ENCODE measurements at places on chromosomes 6 and 20.

DNA sequence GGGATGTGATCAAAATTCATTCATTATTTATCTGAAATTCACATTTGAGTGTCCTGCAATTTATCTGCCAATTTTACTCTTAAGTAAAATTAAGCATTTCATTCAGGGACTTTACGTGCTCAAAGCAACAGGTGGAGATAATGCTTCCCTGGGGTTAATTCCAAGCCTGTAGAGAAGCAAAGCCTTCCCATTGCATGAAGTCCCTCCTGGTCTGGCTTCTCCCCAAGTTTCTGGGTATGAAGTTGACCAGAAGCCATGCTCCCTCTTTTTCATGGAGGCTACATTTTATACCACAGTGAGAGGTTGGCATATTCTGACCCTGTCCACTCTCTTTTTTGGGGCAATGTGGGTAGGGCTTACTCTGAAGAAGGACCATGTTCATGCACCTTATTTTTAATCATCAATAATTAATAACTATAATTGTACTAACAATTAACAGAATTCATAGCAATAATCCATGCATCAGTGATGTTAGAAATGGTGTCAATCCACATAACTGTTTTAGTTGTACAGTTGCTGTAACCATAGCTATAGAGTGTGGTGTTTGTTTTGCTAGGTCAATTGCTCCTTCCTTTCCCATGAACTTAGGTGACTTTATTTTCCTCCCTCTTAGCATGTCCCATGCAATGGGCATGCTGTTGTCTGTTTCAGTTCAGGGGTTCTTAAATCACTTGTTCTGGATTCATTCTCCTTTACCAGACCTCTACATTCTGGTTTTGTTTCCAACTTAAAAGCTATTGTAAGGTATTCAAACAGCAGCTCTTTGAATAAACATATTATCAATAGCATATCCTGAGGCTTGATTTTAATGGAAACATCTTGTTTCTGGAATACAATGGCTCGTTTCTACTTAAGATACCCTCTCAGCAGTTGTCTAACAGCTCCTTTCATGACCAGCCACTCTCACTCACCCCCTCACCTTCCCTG is 1.5 kb downstream of the LAMA4 start:
- no peak for DNase-seq

- no peak for DNase-seq
Observed at GRCh38 chr20:59047938-59048680, 5.5 kb upstream of the PRELID3B start.

GRCh38 chr6:158042245-158042798 is 60.7 kb downstream of the SYNJ2 start:
- DNase-seq, result no peak

- peak; percentile 58 for DNase-seq
Observed at GRCh38 chr20:57964011-57964862, 254.4 kb upstream of the PMEPA1 start.

DNA sequence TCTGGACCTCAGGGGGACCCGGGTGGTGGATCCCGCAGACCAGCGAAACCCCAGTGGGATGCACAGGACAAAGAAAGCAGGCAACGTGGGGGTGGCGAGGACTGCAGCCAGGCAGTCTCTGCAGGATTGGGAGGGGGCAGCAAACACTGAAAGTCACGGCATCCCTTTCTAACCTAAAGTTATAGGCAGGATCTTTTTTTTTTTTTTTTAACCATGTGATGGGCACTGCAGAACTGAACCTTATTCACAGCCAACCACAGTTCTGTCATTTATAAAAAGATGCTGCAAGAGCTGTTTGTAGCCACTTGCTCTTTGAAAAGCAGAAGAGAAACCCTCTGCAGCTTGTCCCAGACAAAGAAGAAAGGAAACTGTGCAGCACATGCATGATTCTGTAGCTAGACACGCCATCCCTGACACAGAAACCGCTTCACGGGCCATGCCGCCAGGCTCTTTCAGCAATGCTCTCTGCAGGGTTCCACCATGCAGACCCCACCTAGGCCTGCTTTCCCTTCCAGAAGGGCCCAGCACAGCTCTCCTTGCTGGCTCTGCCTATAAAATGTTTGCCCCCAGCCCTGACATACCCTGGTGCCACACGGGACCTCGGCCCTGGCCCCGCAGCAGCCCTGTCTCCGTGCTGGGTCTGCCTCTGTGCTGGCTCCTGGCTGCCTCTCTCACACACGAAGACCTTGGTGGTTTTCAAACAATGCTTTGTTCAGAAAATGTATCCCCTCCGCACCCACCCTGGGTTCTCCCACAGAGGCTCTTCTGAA is 70.8 kb downstream of the PYGB start:
- DNase-seq, result peak; percentile 53

GRCh38 chr6:165552248-165552736 is 110.7 kb downstream of the PDE10A start:
- DNase-seq, result no peak

DNA sequence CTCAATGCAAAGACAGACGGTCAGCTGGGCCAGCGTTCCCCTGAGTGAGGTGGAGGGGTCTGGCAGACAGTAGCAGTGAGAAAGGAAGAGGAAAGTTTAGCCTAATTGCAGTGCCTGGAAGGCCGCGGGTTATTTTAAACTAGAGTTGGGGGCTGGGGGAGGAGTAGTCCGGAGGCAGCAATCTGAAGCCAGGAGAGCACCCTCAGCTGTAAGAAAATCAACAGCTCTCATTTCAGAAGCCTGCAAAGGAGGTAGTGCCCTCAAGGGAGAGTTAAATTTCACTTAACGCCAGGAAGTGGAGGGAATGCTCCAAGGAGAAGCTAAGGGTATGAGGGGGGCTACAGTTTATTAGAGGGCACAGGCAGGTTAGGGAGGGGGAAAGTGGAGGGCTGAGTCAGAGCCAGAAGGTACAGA is 26.9 kb downstream of the RING1 start:
- DNase-seq, result no peak

DNA sequence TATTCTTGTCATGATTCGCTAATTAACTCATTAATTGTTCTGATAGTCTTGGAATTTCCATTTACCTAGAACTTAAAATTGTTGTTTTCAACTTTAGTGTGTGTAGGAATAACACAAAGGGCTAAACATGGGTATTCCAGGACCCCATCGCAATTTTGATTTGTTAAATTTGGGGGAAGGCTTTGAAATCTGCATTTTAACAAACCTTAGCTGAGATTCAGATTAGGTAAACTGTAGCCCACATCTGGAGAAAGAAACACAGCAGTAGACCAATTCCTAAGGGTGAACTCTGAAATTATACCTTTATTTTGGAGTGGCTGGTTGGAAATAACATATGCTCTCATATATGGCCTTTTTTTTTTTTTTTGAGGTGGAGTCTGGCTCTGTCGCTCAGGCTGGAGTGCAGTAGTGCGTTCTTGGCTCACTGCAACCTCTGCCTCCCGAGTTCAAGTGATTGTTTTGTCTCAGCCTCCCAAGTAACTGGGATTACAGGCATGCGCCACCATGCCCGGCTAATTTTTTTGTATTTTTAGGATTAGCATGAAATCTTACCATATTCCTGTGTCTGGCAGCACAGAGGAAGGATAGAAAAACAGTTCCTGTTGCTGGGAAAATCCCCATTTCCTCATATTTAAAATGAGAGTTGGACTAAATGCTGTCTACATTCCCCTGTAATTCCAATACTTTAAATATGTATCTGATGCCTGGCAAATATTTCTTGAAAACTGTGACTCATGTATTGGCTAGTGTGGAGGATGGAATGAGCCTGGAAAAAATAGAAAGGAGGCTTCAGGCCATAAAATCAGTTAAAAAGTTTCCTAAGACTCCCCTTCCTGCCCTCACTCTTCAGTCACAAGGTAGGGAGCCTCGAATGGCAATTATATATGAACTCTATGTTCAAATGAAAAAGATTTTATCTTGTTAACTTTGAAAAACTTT is 96.7 kb upstream of the FAM184A start:
- no peak for DNase-seq

DNA sequence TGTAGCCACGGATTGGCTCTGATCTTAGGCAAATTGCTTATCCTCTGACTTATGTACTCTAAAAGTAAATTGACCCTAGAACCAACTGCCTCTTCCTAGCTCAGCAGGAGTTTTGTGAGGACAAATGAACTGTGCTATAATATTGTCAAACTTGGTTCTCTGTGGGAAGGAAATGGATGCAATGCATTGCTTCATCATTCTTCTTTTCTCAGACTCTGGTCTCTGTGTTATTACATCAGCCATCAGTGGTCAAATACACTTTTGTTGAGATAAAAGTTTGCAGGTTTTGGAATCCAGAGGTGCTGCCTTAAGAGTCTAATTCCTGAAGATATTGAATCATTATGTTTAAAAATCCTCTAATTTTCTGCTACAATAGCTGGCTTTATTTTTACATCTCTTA is 64.9 kb downstream of the SLC24A3 start:
- DNase-seq, result no peak

DNA sequence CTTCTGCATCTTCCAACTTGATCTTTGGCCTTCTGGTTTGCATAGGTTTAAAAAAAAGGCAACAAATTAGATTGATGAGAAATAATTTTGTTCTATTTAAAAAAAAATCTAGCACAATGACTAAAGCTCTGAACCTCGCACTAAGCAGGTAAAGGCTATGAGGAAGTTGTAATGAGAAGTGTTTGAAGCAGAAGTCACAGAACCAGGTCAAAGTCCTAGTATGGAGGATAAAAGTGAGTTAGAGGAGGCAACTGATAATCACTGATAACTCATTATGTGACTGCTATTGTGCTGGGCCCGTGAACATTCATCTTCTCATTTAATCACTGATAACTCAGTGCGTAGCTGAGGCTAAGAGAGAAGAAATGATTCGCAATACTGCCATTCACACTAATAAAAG is 46.1 kb upstream of the GFRAL start:
- no peak for DNase-seq

DNA sequence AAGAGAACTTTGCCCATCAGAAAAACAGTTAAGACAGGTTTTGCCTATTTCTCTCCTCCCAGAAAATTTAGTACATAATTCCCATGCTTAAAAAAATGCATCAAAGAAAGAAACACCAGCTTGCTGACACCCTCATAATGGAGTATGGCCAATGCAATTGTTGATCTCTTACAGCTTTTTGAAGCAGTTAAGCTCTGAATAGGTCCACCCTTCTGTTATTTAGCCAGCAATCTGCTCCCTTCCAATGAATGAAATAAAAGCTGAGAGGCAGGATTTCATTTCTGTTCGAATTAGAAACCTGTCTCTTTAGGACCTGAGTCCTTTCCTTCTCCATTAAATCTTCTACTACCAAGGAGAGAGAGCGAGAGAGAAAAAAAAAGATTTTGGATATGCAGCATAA is 288.7 kb downstream of the RNF144B start:
- no peak for DNase-seq

- DNase-seq, result no peak
Observed at GRCh38 chr20:48178633-48179032, 393.4 kb upstream of the SULF2 start.

DNA sequence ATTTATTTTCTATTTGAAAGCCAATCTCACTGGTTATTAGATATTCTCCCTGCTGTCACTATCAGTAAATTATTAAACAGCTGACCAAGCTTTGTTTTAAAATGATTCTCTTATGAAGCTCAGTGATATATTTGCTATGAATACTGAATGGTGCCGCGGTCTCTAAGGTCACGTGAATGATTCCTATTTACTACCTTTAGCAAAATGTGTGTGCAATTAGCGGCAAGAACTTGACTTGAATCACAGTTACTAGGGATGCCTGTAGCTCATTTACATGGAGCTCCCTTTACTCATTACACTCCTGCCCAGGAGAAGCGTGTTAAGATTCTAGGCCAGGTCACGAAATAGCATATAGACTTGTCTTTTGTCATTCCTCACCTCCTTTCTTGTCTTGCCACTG is 12.4 kb upstream of the PTPRT start:
- no peak for DNase-seq

DNA sequence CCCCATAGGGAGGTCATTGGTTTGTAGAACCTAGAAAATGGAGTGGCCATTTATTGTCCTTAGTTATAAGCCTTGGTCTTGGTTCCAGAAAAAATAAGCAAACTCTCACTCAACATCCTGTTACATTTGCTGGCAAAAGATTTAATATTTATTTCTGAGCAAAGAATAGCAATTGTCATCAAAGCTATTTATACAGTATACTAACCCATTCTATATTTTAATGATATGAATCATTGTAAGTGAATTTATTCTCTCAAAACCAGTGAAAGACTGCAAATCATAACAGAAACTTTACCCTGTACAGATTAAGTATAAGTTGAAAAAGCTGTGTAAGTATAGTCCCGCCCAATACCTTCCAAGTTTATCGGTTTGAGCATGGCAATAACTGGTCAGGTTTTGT is 364.4 kb downstream of the CD109 start:
- no peak for DNase-seq

GRCh38 chr20:1652960-1653359 is 4.6 kb downstream of the SIRPG start:
- no peak for DNase-seq

- no peak for DNase-seq
Observed at GRCh38 chr6:91127752-91128151, 540.9 kb upstream of the MAP3K7 start.

DNA sequence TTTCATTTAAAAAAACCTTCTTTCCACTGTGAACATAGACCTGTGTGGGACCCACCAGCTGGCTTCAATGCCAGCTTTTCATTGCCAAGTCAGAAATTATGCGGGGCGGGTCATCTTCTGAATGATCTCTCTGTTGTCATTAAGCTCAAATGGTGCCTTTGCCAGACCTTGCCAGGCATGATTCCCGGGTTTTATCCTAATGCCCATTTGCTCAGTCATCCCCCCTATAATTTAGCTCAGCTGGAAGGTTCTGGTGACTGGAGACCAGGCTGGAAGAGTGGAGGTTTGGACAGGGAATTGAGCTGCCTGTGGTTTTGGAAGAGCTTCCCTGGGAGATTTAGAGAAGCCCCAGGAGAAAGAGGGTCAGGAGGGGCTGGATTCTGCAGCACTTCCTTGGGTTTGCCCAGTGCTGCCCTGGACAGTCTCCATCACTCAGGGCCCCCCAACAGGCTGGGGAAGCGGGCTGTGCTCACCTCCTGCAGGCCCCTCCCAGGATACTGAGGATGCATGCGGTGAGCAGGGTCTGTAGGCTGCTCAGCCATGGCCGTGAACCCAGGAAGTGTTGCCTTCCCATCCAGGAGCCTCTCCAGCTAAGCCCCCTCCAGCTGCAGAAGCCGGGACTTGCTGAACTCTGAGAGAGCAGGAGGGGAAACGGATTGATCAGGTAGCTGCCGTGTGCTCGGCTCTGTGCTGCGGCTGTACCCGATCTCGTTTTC is 273.0 kb downstream of the CDH4 start:
- DNase-seq, result no peak

DNA sequence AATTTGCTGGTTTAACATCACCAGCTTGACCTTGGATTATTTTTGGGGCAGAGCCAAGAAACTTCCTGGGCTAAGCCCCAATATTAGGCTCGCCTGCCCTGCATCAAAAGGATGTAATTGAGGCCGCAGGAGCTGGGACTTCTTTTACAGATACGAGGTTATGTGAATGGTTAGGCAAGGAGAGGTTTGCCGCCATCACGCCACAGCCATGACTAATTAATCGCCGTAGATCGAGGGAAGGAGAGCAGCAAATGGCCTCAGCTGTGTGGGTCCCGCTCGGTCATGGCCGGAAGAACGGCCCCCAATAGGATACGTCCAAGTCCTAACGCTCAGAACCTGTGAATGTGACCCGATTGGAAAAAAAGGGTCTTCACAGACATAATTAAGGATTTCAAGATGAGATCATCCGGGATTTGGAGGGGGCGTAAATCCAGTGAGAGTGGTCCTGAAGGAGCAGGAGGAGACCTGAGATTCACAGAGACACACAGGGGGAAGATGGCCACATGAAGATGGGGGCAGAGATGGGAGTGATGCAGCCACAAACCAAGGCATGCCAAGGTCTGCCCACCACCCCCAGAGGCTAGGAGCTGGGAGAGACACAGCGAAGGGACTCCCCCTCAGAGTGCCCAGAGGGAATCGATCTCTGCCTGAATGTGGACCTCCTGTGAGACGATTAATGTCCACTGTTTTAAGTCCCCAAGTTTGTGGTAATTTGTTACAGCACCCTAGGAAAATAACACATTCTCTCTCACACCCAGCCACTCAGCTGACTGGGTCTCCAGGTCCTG is 10.0 kb upstream of the BNIP5 start:
- no peak for DNase-seq
